Fibroblast of skin of right quadriceps (primary cell): ENCODE measurements at places on chromosomes 1 and 21.

DNA sequence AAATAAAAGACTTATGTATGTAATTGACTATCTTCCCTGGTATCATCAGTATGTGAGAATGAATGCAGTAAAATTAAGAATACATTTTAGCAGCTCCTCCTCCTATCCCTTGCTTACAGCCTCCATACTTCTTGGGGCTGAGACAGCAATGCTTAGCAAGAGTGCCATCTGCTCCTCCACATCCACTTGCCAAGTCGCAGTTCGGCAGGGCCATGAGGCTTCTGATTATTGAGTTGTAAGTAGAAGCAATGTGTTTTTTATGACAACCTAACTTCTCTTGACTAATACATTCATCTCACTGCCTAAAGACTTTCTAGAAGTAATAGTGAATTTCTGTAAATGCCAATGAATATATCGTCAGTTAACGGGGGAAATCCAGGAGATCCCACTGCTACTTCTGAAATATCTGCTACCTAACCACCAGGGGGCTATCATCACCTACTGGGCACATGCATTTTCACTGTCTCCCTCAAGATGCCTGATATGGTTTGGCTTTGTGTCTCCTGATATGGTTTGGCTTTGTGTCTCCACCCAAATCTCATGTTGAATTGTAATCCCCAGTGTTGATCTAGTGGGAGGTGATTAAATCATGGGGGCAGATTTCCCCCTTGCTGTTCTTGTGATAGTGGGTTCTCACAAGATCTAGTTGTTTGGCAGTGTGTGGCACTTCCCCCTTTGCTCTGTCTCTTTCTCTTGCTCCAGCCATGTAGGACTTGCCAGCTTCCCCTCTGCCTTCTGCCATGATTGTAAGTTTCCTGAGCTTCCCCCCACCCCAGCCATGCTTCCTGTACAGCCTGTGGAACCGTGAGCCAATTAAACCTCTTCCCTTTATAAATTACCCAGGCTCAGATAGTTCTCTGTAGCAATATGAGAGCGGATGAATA, 59.6 kb downstream of the EXTL2 start:
- DNase-seq = peak; percentile 37

DNA sequence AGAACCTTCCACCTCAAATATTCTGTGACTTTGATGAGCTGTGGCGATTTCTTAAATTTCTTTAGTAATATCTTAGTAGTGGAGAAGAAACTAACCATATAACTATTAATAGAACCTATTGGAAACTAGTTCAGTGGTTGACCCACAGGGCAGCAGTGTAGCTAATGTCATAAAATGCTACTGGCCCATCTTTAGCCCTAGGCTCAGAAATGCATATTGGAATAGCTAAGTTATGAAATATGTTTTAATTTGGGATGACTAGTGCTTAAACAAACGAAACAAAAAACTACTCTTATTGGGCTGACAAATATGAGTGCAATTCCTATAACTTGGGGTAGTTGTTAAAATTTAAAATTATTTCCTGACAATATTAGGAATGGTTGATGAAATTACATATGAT, 20.2 kb downstream of the MACO1 start:
- DNase-seq = no peak

GRCh38 chr1:91774520-91775203, 111.3 kb downstream of the TGFBR3 start:
- DNase-seq = peak; percentile 85

DNA sequence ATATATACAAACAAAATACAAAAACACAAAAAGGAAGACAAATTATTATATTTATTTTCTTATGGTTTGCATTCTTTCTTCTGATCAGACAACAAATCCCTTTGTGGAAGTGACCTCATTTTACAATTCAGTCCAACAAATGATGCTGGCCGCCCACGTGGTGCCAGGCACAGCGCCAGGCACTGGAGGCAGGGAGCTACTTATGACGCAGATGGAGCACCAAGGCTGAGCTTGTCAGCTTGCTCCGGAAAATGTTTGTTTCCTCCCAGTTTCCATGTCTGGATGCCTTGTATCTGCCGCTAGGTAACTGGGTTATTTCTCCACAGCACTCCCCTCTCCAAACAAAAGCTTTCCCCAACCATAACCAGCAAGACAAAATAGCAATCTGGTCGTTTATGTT, 30.7 kb upstream of the CD34 start:
- peak; percentile 32 for DNase-seq

DNA sequence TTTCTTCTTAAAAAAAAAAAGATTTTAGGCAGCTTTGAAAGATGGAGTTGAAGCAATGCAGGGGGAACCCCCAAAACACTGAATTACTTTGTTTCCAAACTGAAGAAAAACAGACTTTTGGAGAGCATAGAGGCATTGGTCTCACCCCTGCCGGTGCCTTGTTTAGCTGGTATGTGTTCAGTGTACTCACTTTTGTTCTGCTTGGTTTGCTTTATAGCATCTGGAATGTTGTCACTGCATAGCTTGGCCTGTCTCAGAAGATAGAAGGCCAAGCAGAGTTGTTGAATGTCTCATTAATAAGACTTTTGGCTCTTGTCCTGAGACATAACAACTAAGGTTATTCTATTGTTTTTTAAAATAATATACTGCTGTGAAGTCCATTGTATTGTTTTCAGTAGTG, 6.9 kb downstream of the THRAP3 start:
- no peak for DNase-seq

DNA sequence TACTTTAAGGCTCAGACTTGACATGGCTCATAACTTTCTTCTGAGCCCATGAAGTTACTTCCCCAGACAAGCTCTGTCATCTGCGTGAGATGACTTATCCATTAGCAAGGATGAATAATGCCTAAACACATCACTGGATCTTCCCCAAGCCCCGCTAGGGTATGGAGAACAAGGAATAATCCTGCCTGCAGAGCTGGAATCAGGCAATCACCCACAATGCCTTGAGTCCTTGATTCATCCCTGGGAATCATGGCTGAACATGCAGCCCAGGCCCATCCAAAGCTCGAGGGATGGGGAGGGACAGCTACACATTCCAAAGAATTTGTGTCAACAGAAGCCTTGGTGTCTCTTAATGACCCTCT, 131.7 kb downstream of the PSMG1 start:
- DNase-seq = peak; percentile 92

- peak; percentile 47 for DNase-seq
Measured at GRCh38 chr1:20361805-20362381, 71.2 kb downstream of the VWA5B1 start.

DNA sequence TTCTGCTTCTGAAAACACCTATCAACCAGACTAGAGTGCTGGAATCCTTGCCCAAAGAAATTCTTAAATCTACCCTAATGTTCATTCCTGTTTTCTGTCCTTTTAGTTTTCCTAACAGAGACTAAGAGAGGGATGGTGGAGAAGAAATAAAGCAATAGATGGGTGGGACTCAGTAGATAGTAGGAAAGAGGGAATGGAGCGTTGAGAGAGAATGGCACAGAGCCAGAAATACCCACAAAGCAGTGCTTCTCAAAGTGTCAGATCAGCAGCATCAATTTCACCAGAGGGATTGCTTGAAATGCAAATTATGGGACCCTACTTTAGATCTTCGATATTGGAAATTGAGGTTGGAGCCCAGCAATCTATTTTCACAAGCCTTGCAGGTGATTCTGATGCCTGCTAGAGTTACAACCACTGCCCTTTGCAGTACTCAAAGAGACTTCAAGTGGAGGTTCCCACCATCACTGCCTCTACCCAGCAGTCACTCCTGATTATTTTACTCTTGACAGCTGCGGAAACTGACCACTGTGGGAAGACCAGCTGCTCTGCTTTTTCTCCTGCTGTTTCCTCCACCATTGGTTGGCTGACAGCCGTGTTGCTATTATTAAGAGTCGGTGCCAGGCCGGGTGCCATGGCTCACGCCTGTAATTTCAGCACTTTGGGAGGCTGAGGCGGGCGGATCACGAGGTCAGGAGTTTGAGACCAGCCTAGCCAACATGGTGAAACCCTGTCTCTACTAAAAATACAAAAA, 11.4 kb upstream of the PRPF3 start:
- DNase-seq = no peak

- DNase-seq = no peak
Measured at GRCh38 chr1:48683839-48684238, 92.9 kb downstream of the BEND5 start.

GRCh38 chr1:162926906-162927305, 65.9 kb upstream of the CCDC190 start:
- no peak for DNase-seq

GRCh38 chr21:38402795-38403194, 95.5 kb downstream of the ERG start:
- no peak for DNase-seq

- no peak for DNase-seq
Measured at GRCh38 chr21:46662765-46663500, 27.5 kb downstream of the PRMT2 start.

- no peak for DNase-seq
Measured at GRCh38 chr1:202162418-202163280, 2.2 kb upstream of the PTPN7 start.

GRCh38 chr1:15027515-15027986, 126.0 kb upstream of the TMEM51 start:
- peak; percentile 54 for DNase-seq

- DNase-seq = no peak
Measured at GRCh38 chr1:168637350-168637991, 61.1 kb downstream of the XCL1 start.

DNA sequence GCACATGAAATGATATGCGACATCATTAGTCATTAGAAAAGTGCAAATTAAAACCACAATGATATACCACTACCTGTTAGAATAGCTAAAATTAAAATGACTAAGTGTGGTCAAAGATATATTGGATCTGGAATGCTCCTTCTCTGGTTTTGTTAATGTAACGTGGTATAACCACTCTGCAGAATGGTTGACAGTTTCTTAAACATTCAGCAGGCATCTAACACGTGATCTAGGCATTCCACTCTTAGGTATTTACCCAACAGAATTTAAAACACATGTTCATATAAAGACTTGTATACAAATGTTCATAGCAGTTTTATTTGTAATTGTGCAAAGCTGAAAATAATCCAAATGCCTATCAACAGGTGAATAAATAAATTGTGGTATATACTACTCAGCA, 165.0 kb upstream of the PLXNA2 start:
- peak; percentile 63 for DNase-seq

DNA sequence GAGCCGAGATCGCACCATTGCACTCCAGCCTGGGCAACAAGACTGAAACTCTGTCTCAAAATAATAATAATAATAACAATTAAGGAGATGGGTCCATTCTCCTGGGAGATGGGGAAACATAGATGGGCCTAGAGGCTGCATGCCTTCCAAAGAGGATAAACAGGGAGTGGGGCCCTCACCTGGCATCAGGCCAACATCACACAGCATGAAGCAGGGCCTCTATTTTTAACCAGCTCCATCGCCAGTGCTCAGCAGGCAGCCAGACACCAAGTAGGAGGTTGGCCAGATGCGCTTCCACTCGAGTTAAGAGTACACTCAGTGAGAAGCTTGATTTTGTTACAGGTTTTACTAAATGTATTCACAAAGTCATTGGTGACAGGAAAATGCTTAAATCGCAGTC, 352.0 kb downstream of the RRAGC start:
- no peak for DNase-seq

DNA sequence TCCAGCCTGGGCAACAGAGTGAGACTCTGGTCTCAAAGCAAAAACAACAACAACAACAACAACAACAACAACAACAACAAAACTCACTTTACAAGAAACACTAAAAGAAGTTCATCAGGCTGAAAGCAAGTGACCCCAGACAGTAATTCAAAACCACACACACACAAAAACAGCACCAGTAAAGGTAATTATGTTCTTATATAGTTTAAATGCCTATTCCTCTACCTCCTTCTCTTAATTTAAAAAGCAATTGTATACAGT, 1.7 kb downstream of the C1orf174 start:
- no peak for DNase-seq

DNA sequence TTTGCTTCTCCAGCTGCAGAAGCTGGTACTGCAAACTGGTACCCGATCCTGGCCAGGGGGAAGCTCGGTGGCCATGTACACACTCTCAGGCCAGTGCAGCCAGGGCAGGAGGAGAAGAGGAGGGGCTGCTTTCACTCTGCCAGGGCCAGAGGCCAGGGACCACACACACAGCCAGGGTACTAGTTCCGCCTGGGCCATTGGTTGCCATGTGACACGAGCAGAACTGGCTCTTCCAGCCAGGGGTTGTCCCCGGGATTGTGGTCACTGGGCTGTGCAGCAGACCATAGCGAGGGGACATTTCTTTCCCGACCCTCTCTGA, 3.7 kb upstream of the SHISAL2A start:
- no peak for DNase-seq

- DNase-seq = no peak
Measured at GRCh38 chr1:180080439-180080838, 74.2 kb upstream of the QSOX1 start.

DNA sequence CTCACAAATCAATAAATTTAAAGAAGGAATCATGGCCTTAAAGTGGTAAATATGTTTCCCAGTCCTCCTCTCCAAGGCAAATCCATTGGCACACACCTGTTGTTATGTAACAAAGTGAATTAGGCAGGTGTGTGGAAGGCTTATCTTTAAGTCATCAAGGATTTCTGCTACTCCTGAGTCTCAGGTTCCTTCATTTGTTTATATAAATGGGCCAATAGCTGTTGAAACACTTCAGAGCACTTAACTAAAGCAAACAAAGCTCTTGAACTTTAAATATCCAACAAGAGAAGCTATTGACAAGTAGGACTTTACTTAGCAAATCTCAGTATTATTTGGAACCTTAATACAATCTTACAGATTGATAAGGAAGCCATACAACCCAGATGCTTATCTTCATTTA, 99.3 kb upstream of the ESRRG start:
- DNase-seq = no peak

DNA sequence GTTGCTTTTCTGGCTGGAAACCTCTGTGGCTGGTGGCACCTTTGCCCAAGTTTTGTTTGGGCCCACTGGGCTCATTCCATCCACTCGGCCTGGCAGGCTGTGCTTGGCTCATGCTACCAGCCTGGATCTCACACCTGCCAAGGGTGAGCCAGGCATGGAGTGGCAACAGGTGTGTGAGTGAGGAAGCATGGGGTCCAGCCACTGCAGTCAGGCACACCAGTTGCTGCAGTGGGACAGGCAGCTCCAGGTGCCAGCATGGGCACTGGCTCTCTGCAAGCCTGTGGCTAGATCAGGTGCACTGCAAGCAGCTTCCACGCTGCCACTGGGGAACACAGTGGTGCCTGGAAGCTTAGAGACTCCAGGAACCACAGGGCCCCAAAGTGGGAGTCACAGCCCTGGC, 57.0 kb downstream of the NUP210L start:
- no peak for DNase-seq
